Stimulated activated CD8-positive, alpha-beta memory T cell treated with anti-CD3 and anti-CD28 coated beads, Interleukin-12 subunit alpha, Interleukin-12 subunit beta, amount 100 ng/mL, for 1 hour (primary cell): ENCODE measurements at places on chromosomes 7 and 10.

GRCh38 chr7:95396136-95397032 lies at the start of gene PON3:
PON3 (minus strand) TSS chr7:95396375; CDS start chr7:95396350, 25 bp downstream.
- DNase-seq: no peak

GRCh38 chr10:108901781-108902618 lies 1021.3 kb downstream of the XPNPEP1 start:
- no peak for DNase-seq

- no peak for DNase-seq
Observed at GRCh38 chr7:50272808-50273207, 31.7 kb upstream of the IKZF1 start.

- DNase-seq: no peak
Observed at GRCh38 chr7:35463751-35464150, 209.9 kb upstream of the TBX20 start.

GRCh38 chr7:37007691-37008090 lies 283.4 kb upstream of the AOAH start:
- DNase-seq: no peak

GRCh38 chr10:62002753-62003152 lies 101.3 kb downstream of the ARID5B start:
- no peak for DNase-seq

GRCh38 chr10:69202332-69202731 lies 17.8 kb upstream of the HKDC1 start:
- no peak for DNase-seq

GRCh38 chr10:111986079-111986478 lies 197.5 kb downstream of the GPAM start:
- DNase-seq: no peak

DNA sequence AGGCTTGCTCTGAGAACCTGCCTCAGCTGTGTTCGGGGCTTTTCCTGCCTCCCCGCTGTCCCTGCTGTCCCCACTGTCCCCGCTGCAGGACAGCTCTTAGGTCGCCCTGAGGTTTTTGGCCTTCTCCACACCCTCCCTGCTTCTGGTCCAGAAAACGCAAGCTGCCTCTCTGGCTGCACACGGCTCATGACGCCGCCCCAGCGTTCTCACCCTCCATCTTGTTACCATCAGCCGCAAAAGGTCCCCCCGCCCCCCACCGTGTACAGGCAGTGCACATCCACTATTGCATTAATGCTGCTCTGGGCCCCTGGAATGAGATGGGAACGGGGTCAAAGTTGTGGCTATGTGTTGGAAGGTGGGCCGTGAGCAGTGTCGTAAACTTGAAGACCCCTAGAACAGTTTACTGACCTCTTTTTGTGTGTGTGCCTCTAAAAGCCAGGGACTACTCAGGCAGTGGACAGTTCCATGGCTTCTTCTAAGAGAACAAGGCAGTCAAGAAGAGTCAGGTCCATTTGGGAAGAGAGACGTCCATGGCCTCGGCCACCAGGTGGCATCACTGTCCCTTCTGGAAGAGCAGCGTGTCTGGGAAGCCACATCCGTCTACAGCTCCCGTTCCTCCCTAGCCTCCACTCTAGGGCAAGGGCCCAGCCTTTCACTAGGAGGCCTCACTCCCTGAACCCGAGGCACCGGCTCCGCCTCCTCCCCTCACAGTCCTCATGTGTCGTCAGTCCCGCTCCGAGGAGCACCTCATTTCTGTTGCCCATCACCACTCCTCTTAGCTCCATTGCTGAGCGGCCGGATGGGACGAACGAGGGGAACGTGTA lies 38.5 kb upstream of the MKRN1 start:
- peak; percentile 46 for DNase-seq

DNA sequence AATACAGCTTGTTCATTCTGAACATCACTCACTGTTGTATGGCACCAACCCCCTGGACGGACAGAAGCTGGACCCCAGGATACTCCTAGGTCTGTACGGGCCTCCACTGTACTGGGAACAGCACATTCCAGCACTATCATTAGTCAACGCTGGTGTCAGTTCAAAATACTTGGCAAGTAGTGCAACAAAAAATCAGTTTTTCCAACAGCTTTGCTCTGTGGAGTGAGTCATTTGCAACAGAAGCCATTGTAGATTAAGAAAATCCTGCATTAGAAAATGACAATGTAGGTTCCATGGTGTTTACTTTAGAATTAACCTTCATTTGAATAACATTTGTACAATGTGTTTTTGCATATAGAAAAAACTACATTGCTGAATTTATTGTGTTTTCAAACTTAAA lies 266.6 kb downstream of the HDAC9 start:
- no peak for DNase-seq

DNA sequence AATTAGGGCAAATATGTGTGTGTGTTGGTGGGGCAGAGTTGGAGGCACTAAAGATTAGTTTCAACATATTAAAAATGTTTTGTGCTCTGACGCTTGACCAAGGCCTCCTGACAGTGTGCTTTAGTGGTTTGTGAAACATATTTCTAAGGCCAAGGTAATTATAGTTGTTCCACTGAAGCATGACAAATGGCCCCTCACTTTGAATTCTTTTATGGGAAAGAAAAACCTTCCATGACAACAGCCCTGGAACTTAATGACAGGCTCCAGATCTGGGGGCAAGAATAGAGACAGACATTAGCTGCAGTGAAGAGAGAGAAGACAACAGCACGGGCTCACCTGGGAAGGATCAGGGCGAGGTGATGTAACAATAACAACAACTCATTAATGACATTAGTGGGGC lies 155.8 kb downstream of the CHN2 start:
- no peak for DNase-seq
